MCF 10A (cell line): ENCODE measurements at places on chromosomes 13 and 19. TPM values are rescaled to one million over a fixed set of nuclear protein-coding genes. Genes with fewer than 3 reads are reported as not detected.

DNA sequence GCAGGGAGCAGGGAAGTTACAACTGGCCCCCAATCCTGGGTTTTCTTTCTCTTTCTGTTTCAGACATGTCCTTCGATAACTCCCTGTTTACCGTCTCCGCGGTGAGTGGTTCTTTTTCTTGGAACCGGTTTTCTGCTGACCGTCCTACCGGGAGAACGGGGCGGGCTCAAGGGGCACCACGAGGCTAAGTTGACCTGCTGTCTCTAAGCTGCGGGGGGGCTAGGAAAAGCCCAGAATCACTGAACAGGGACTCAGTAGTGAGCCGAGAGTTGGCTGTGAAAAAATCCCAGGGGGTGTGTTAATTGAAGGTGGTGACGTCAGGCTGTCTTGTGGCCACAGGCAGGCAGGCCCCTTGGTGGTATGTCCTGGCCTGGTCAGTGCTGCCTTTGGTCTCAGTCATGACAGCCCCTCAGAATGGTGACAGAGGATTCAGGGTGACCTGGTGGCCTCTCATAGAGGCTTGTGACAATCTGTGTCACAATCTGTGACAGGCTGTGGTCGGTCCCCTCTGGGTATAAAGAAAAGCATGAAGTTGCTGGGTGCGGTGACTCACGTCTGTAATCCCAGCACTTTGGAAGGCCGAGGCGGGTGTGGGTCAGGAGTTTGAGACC, 8.1 kb upstream of the CARM1 start:
- no peak for DNase-seq

- DNase-seq = no peak
Observed at GRCh38 chr13:33283195-33283911, 2.2 kb downstream of the STARD13 start.

GRCh38 chr13:52104624-52105023, 24.2 kb downstream of the NEK5 start:
- peak; percentile 44 for DNase-seq

Gene ZNF730
- total RNA-seq = not detected in 2 replicates

Gene PINLYP
- 0.74 TPM in 1 of 2 replicates, not detected in the other for total RNA-seq

Gene SLITRK5
- total RNA-seq = 0.16 and 0.25 TPM in 2 replicates
